ENCODE measurements at places on chromosomes 12 and 14.

- no peak for DNase-seq
Measured at GRCh38 chr12:92055877-92056276, 89.8 kb downstream of the BTG1 start.

GRCh38 chr14:54778618-54779345, 123.8 kb downstream of the GCH1 start:
- no peak for DNase-seq

DNA sequence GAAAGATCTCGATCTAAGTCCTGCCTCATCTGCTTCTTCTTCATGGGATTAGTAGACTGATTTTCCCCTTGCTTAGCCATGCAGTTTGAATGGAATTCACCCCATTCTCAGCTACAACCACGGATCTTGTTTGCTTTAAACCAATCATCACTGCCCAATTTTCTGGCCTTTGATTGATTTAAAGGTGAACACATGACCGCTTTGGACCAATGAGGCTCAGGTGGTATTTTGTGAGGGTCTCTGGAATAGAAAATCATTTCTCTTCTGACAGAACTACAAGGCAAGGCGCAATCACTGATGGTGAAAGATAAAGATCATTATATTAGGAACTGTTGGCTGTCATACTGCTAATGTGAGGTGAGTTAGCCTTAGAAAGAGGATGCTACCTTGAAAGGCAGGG, 213.0 kb upstream of the PLEKHG7 start:
- DNase-seq: no peak

- no peak for DNase-seq
Measured at GRCh38 chr12:95118788-95119179, 45.4 kb upstream of the NR2C1 start.

DNA sequence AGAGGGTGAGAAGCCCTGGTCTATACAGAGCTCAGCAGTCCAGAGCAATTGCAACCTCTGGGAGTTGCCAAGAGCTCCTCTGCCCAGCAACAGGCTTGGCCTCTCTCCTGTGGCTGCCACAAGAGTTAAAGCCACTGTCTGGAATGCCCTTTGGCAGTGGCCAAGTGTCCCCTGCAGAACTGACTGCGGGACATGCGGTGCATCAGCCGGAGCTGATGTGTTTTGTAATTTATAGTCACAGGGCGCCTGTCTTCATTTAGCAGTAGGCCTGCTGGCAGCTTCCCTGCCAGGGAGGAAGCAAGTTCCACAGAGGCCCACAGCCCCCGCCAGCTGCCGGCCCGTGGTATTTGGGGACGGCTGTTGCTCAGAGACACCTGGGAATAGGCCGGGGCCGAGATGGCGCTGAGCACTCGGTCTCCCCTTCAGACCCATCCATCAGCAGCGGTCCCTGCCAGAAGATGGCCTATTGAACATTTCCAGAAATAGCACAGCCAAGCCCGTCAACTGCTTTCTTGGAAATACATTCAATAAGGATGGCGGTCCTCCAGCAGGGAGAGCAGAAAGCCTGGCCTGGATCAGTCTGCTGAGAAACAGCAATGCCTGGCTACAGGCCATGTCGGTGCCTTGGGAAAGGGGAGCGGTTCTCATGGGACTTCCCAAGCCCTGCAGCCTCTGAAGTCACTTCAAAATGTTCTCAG, 217.4 kb downstream of the CRADD start:
- no peak for DNase-seq

- no peak for DNase-seq
Measured at GRCh38 chr12:13023811-13024530, 20.2 kb upstream of the FAM234B start.

DNA sequence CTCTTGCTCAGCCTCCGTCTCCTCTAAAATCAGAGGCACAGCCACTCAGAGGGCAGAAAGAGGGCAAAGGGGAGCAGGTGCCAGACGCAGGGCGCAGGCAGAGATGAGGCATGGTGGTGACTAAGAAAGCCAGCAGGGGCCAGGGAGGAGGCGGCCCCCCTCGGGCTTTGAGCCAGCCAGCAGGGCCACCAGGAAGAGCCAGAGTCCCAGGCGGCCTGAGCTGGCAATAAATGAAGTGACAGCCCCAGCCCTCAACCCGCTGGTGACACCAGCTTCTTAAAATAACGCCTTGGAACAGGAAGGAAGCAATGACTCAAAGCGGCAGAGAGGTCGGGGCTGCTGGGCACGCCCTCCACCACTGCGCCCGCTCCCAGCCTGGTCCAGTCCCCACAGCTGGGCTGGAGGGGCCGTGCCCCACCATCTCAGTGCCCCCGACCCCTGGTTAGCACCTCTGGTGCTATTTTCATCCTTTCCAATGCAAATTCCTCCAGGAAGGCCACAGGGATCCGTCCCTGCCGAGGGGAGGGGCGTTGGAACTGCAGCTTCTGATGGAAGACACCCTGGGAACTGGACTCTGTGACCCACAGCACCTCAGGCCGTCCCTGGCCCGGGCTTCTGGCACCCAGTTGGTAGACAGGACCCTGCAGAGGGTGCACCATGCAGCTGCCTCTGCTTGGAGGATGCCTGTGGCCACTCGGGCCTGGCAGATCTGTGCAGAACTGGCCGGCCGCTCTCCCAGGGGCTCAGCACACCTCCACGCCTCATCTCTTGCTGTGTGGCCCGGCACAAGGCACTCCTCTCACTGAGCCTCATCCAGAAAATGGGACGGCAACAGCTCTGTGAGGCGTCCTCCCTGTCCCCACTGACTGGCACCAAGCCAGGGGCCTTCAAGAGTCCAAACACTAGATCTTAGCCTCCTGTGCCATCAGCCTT, 113.7 kb downstream of the NCOR2 start:
- DNase-seq: no peak

- no peak for DNase-seq
Measured at GRCh38 chr14:31855262-31855661, 221.8 kb upstream of the ARHGAP5 start.

- DNase-seq: peak; percentile 85
Measured at GRCh38 chr12:68808388-68809189, 612 bp downstream of the MDM2 start.

DNA sequence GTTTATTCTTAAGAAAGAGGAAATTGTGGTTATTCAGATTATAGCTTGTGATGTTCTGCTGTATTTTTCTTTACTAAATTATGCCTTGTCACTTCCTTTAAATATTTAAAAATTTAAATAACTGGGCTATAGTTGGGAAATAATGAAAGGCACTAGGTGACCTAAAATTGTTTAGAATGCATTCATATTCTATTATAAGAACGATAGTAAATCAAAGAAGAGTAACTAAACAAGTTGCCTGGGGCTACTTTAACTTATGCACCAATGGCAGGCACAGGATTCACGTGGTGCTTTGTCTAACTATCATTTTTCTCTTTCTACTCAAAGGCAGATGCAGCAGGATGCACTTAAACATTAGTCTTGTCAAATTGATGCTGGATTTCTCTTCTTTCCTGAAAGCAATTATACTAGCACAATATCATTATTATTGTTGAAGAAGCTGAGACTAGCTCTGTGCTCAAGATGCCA, 190.7 kb upstream of the PPFIA2 start:
- no peak for DNase-seq

- DNase-seq: no peak
Measured at GRCh38 chr14:65594153-65594881, 181.8 kb downstream of the FUT8 start.

- DNase-seq: no peak
Measured at GRCh38 chr14:103510724-103511693, 11.6 kb downstream of the CKB start.

DNA sequence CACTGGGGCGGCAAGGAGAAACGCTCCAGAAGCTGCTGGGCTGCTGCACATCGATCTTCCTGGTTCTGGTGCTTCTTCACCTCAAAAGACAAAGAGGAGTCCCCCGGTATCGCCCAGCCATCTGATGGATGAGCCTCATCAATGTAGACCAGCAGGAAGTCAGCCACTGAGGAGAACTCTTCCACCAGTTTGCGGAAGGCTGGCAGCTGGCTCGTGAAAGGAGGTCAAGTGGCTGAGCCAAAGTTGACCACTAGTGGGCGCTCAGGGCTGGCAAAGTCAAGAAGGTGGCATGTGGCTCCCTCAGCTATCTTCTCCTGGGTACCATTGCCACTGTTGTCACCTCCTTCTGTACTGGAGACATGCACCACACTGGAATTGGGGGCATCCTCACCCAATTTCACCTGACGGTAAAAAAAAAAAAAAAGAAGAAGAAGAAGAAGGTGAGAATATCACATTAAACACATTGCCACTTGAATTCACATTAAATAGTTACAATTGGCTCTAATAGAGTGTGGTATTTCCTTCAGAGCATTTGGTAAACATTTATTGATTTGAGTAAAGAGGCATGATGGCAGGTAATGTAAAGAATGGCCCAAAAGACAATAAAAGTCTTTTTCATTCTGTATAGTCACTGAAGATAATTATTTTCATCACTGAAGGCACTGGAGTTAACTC, 8.3 kb downstream of the DIO2 start:
- no peak for DNase-seq

DNA sequence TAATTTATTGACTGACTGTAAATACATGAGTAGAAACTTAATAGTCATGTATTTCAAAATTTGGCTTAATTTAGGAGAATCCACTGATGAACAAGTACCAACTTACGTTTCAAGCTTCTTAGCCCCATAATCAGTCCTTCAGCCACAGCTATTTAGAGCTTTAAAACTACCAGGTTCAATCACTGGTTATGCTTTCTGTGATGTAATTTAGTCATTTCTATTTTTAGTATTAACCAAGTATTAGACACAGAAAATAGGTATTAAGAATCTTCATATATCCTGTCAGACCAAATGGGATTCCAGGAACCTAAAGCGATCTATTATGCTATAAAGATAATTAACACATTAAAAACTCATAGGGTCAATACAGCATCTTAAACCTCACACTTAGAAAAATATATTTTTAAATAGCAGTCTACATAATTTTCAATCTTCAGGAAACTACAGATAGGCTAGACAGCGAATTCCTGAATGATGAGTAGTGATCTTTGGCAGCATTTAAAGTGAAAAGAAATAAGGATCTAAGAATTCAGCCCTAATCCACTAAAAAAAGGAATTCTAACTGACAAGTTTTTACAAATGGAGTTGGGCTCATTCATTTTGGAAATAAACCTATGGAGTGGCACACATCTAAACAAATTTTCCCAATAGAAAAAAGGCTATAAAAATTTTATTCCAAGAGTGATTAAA, 51.5 kb downstream of the ZC3H14 start:
- no peak for DNase-seq

- DNase-seq: peak; percentile 48
Measured at GRCh38 chr12:68317047-68317667, 15.0 kb downstream of the MDM1 start.

GRCh38 chr12:6570264-6570887, 2.3 kb upstream of the NOP2 start:
- DNase-seq: peak; percentile 23

- DNase-seq: no peak
Measured at GRCh38 chr12:121916719-121917118, 1.7 kb upstream of the CFAP251 start.

DNA sequence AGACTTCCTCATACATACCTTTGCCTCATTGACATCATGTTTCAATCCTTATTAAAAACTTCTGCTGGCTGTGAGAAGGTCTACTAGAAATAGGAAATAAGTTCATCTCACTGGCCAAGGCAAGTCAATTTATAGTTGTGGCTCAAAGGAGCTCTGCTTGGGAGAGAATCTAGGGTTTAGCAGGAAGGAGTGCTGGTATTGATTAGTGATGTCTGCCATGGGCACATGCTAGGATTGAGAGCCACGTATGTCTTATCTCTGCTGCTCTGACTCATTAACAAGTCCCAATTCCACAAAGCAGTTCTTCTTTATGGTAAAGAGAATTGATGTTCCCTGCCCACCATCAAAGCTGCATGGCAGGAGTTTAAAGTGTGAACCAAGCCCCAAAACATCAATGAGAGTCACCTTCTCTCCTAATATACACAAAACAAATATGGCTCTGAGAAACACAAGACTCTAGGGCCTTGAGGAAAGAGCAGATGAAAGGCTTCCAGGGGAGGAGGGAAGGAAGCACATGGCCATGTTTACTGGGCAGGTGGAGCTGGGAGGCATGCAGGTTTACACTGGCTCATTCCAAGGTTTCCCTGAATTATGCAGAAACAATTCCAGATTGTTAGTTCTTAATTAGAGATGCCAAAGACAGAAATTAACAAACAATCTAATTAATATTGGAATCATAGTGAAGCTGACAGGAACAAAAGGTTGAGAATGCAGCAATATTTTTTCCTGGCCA, 931.9 kb upstream of the TMEM132C start:
- no peak for DNase-seq

DNA sequence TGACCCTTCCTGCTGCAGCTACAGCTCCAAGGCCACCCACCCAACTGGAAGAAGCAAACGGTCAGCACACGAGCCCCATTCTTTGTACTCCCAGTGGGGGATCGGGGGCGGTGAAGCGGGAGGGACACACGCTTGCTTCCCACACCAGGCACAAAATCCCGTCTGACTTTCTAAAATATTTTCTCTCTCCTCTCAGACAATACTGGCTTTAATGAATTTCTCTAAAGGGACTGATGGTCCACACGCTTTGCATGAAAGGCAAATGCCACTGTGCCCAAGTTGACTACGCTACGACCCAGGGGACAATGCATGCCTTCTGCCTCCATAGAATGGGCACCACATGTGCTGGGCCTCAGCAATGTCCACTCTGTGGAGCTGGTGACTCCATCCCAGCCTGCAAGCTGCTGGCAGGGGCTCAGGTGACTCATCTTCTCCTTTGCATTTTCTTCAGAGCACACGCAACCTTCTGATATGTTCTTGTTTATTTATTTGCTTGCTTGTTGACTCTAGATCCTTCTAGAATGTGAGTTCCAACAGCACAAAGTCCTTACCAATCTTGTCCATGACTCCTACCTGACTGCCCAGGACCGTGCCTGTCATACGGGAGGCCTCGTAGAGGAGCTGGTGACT, 15.6 kb downstream of the SYNE3 start:
- no peak for DNase-seq

DNA sequence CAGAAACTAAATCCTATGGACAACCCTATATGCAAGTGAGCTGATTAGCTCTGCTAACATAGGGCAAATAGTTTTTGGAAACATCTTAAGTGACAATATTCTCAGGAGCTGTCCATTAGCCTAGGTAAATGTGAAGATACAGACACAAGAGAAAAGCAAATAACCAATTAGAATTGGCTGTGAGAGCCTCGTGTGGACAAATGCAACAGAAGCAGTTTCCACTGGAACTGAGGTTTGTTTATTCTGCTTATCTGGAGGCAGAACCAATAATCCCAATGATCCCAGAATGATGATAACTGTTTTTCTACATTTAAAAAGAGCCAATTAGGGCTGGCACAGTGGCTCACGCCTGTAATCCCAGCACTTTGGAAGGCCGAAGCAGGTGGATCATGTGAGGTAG, 43.2 kb upstream of the YAF2 start:
- no peak for DNase-seq

DNA sequence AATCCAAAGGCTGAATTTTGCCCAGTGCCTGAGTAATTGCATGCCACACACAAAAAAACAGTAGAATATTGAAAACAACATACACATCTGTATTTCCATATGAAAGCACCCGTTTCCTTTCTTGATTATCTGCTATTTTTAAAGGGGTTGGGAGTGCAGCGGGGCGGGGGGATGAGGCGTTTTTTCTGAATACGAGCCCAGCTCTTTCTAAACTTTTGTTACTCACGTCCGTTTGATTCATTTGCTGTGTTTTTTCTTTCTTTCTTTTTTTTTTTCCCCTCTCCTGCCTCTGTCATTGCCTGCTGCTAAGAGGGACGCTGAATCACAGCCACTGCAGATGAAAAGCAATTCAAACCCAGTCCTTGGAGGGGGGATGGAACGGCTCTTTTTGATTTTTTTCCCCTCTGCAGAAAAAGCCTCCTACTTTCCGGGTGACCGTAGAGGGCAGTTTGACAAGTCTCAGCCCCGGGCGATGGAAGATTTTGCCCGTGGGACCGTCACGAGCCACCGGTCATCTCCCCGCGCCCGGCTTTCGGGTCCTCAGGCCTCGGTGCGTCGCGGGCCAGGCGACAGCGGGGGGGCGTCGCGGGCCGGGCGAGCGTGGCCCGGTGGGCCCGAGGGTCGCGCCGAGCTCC, 572 bp upstream of the RASSF8 start:
- no peak for DNase-seq
